NCI-H1092 treated with DMSO at 0.1 percent for 48 hours (cell line): ENCODE measurements at places on chromosomes 2 and 18.

DNA sequence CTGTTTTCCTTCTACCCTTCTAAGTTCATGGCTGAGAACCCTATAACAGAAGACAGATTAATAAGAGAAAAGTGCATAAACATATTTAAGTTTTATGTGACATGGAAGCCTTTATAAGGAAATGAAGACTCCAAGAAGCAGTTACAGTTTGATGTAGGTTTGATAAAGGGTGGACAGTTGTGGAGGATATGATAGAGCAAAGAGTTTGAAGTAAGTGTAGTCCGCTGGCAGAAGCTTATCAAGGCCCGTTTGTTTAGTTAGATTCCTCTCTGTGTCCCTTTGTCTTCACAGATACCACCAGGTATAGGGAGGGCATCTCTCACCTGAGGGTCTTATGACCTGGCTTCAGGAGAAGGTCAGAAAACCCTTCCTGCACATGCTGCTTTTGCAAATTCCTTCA, 10.4 kb upstream of the CASP8 start:
- DNase-seq: no peak

DNA sequence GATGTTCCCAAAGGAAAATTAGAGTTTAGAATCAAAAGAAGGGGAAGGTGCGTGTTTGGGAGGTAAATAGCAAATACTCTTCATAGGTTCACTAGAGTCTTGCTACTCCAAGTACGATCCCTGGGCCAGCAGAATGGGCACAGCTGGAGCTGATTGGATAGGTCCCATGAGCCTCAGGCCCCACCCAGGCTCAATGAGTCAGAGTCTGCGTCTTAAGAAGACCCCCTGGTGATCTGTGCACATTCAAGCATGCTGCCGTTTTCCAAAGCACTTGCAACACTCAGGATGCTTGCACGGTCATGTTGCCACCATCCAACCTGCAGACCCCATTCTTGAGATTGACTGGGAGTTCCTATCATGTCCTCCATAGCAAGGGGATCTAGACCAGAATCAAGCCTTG, 40.5 kb downstream of the ABCG8 start:
- DNase-seq: no peak

GRCh38 chr2:174138161-174138560, 110.2 kb downstream of the OLA1 start:
- no peak for DNase-seq

GRCh38 chr2:203261326-203262159, 22.7 kb downstream of the CYP20A1 start:
- DNase-seq: no peak

GRCh38 chr2:239959059-239959971, 65.8 kb downstream of the NDUFA10 start:
- DNase-seq: no peak

DNA sequence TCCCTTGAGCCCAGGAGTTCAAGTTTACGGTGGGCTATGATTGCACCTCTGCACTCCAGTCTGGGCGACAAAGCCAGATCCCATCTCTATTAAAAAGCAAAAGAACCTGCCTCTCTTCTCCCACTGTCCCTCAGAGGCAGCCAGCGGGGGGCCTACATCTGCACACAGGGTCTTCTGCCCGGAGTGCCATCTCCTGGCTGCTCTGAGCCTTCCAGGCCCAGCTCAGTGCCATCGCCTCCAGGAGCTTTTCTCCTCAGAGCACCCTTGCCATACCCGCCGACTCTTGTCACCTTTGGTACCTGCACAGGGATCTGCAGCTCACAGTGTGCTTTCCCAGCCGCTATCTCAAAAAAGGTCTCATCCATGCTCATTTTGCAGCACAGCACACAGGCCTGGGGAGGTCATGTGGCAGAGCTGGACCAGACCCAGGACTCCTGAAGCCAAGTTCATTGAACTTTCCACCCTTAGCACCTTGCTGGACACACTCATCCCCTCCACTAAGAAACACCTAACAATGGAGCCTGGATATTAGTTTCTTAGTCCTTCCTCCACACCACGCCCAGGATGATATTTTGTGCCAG, 186.3 kb downstream of the HAUS1 start:
- DNase-seq: no peak

DNA sequence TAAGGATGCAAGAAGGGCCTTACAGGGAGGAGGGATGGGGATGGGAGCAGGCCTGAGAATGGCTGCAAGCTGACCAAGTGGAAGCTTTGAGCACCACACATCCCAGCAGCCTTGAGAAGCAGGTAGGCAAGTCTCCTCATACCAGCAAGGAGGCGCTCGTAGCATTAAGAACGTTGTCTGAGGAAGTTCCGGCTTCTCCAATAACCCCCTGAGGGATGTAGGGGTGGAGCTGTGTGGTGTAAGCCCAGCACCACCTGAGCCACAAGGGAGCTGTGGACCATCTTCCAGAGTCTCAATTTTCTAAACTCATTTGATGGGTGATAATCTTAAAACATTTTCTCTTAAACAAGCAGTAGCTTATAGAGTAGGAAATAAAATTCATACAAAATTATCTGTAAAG, 50.6 kb downstream of the ST3GAL5 start:
- no peak for DNase-seq

DNA sequence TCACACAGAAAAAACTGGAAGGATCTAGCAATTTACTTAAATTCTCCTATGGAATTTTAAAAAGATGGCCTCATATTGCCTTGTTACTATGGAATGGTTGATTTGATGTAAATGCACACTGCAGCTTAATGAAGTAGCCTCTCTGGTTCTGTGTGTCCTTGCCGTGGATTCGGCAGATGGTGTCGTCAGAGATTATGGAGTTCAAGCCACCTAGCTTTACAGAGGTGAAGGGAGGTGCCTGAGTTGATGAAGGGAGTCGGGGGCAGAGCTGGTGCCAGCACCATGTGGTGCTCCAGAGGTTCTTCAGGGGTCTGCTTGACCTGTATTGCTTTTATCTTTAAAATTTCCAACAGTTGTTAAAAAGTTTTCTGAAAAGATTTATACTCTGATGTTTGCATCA, 48.8 kb downstream of the ASAP2 start:
- DNase-seq: no peak

DNA sequence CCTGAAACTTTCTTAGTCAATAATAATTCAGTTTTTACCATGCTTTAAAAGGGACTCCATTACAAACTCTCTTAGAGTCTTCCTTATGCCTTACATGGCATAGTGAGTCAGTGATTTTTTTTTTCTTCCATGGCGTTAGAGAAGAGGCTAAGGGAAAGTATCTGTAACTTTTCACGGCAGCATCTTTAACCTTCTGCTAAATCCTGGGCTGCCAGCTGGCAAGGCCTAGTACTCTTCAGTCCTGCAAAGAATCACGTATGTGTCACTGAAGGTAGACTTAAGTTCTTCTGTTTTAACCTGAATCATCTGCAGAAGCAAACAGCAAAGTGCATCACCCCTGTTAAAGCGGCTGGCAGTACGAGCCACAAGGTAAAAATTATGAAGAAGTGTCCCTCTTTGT, 286.3 kb upstream of the FN1 start:
- no peak for DNase-seq

DNA sequence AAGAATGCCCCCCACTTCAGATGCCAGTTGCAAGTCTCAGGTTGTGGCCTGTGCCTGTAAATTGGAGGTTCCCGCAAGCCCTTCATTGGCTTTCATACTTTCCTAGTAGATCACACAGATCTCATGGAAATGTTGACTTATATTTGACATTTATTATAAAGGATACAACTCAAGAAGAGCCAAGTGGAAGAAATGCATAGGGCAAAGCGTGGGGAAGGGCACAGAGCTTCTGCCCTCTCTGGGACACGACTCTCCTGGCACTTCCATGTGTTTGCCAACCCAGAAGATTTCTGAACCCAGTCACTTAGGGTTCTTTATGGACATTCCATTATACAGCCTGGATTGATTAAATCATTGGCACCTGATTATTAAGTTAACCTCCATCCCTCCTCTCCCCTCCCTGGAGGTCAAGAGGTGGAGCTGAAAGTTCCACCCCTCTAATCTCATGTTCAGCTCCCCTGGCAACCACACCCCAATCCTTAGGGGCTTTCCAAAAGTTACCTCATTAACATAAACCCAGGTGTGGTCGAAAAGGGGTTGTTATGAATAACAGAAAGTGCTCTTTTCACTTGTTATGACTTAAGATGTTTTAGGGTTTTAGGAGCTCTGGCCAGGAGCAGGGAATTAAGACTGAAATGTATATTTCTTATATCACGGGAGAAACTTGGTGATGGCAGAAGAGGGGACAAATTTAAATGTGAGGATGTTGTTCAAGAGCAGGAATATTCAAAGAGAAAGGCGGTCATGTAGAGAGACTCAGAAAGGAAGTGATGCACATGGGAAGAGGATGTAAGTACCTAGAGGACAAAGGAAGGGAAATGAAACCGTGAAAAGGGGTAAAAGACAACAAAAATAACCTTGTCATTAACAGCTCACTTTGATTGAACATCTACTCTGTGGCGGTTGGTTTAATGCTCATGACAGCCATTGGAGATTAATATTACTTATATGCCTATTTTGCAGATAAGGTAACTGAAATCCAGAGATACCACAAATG, 31.8 kb downstream of the SP100 start:
- DNase-seq: no peak

GRCh38 chr18:26813043-26813442, 52.5 kb downstream of the AQP4 start:
- no peak for DNase-seq

DNA sequence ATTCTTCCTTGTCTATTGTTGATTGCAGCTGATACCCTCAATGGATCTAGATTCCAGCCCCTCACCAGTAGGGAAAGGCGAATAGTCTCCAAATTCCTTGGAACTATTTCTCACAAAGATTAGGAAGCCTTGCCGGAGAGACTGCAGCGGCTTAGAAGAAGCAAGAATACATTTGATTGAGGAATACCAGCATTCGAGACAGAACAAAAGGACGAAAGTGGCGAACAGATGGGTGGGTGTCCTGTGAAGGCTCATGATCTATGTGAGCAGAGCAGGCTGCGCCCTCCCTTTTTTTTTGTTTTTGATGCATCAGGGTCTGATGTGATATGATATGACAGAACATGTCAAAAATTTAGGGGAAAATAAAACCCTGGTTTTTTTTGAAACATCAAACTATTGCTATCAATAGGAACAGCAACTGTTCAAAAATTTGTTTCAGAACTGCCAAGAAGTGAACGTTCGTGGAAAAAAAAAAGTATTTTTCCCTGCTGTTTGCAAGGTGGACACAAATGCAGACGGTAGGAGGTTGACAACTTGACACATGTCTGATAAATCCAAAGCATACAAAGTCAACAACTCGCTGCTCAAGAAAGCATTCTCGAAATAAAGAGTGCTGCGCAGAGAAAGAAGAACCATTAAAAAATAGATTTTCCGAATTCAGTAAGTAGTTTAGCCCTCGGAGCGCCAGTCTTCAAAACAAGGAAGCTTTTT, 49.1 kb downstream of the PTGR3 start:
- no peak for DNase-seq

GRCh38 chr18:30730915-30731314, 311.6 kb downstream of the DSC3 start:
- DNase-seq: no peak

DNA sequence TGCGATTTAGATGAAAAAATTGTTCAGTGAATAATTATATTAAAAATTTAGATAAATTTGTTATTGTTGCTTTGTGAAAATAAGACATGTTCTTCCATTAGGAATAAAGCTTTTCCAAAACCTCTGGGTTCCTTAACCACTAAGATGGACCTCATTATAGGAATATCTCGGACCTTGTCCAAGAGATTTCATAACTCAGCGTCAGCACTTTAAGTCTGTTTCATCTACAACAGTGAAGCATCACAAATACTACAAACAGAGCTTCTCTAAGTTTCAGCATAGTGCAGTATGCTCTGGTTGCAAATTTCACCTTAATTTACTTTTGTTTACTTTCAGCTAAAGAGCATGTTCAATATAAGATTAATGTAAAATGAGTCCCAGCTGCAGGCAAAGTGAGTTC, 150.3 kb downstream of the UBE2E3 start:
- DNase-seq: no peak

DNA sequence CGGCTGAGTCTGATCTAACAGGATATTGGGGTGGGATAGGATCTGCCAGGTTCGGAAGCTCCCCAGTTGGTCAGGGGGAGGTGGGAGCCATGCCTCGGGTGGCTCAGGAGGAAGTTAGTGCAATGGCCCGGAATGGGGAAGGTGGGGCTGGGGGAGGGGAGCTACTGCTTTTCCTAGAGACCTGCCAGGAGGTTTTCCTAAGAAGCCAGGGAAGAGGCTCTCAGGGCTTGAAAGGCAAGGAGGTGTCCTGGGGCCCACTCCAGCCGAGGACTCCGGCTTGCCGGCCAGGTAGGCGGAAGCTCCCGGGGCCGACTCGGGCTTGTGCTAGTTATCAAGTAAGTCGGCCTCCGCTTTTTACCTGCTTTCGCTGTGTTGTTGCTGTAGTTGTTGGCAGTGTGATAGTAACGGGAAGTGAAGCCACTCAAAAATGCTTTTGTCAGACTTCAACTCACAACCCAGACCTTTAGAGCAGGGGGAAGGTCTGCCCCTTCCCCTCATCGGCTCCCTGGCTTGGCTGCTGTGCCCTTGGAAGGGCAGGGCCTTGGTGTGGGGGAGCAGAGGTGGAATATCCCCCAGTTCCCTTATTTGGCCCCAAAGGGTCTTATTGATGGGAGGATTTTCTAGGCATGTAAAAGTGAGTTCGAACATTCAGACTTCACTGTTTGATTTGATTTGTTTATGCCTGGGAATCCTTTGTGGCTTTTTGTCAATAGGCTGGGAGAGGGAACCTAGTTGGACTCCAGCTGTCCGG, 5.4 kb downstream of the GDF7 start:
- no peak for DNase-seq

- no peak for DNase-seq
Observed at GRCh38 chr2:150752229-150752628, 264.8 kb upstream of the RND3 start.

DNA sequence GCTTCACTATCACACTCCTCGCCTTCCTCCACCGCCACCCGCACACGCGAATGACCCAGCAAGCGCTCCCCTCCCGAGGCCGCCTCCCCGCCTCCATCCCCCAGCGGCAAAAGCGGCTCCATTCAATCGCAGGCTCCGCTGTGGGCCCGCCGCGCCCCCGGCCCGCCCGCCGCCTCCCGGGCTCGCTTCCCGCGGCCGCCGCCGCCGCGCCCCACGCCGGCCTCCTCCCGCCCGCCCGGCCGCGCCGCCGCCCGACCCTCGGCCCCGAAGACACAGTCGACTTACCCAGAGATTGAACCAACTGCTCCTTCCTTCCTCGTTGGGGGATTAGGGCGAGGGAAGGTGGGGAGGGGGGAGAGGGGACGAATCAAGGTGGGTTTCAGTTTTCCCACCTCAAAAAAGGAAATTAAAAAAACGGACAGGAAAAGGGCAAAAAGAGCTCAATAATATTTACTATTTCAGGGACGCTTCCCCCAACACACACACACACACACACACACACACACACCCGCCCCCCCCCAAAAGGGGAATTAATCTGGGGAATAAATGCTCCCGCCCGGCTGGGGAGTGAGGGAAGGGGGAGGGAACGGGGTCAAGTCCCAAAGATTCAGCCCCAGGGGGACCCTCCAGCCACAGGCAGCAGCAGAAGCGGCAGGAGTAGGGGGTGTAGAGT, 743 bp downstream of the XPO1 start:
- DNase-seq: peak; percentile 39

GRCh38 chr2:230674966-230675672, 37.5 kb upstream of the CAB39 start:
- no peak for DNase-seq

GRCh38 chr2:99414566-99414965, 75.3 kb downstream of the REV1 start:
- no peak for DNase-seq

- DNase-seq: no peak
Observed at GRCh38 chr2:44320832-44321231, 40.5 kb downstream of the PREPL start.
